ENCODE measurements at places on chromosomes 16 and 17.

DNA sequence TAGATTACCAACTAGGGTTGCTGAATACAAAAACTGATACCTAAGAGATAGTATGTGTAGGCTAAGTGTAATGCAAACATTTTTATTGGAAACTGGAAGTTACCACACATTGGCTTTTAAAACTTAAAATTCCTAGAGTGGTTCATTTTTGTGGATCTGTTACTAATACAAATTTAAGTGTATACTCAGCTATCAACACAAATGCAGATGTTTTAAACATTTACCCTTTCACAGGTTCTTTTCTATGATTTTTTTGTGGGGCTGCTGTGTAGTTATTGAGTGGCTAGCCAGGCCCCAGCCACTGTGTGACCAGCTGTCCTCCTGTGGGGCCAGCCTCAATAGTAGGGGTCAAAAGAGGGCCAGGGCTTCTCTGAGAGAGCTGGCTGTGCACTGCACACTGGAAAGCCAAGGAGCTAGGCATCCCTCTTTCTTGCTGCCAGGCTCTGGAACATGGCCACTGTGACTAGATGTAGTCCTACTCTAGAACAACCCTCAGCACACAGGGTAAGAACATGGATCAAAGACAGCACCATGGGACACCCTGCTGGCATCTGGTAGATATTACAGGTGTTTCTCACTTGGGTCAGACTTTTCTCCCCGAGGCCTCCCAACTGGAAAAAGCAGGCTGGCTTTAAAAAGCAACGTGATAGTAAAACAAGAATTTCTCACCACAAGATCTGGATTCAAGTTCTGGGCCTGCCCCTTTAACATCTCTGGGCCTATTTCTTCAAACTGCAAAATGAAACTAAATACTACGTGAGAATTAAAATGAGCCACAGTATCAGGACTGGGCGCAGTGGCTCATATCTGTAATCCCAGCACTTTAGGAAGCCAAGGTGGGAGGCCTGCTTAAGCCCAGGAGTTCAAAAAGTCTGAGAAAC lies 7.3 kb upstream of the VEZF1 start:
- DNase-seq = peak; percentile 64

DNA sequence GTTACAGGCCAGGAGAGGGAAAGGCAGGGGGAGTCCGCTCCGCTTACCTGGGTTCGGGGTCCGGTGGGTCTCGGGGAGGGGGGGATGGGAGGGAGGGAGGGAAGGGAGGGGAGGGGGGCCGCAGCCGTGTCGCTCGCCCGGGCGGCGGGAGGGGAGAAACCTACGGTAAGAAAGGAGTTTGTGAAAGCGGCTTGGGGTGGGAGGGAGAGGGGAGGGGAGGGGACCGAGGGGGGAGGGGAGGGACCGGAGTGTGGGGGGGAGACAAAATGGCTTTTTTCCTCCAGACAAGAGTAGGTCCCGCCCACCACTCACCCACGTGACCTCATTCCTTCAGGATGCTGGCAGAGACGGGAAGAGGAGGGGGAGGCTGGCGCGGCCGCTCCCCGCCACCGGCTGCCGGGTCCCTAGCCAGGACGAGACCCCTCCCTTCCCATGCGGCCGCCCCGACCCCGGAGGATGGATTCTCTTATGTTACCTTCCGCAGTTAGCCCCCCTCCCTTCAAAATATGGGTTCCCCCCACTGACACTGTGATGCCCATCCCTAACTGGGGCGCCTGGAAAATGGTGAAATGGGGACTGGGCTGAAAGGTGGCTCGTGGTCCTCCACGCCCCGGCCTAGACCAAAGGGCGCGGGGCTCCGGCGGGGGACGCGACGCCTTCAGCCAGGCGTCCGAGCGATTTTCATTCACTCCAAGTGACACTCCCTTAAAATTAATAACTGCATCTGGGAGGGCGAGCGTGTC lies at the start of gene PCGF2:
TSS of gene PCGF2 (minus strand) at position 188 of the 743 bp plus-strand sequence. CDS start 7,934 bp downstream, outside the sequence.
- DNase-seq = peak; percentile 77

DNA sequence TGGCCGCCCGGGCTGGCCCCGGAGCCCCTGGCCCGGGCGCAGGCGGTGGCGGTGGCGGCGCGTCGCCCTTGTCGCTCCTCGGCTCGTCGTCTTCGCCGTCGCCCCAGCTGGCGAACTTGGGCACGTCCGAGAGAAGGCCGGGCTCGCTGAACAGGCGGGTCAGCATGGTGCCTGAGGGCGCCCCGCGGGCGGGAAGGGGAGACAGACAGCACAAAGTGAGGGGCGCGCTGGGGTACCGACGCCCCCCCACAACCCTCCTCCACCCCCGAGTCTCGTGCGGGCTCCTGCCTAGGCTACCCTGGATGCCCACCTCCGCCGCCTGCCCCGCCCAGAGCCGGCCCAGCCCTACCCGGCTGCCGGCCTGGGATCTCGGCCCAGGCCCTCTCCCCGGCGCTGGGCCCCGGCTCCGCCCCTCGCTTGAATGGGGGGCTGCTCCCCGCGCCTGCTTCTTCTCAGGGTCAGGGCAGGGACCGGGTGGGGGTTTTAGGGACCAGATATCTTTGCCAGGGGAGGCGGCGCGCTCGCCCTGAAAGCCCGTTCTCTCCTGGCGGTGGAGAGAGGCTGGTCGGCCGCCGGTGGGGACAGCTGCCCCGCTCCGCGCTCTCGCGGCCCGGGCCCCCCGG lies 1.2 kb downstream of the NEUROD2 start:
- no peak for DNase-seq

DNA sequence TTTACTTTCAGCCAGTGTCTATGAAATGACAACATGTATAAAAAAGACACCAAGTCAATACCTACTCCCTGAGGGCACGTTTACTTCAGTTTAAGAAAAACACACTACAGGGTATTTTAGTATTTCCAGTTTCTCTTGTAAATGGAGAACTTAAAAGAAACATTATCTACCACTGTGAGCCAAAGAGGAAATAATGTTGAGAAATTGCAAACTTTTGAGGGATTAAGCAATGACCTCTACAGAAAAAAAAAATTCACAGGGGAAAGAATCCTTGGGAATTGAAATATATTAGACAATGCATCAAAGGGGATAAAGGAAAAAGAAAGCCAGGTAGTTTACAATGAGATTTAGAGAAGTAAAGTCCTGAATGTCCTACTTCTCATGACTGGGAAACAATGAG lies 126.0 kb downstream of the KCNJ2 start:
- DNase-seq = no peak

GRCh38 chr16:88940862-88941817 lies 35.9 kb downstream of the CBFA2T3 start:
- peak; percentile 34 for DNase-seq

- no peak for DNase-seq
These were observed 13.2 kb downstream of the LSM12 start for GRCh38 chr17:44053125-44053872.

DNA sequence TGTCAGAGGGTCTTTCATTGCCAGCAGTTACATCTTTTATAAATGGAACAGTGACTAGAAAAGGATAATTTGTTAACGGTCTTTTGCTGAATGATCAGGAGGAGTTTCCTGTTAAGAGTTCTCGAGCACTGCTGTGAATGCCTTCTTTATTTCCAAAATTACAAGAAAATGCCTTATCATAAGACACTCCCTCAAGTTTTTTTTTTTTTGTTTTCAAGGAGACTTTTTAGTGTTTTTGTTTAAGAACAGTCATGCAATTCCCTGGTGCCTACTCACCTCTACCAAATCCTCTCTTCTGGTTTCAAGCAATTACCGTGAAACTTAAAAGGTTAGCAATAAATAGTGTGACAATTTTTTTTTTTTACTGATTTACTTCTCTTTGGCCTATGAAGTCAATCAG lies 19.0 kb upstream of the VWA3A start:
- DNase-seq = no peak

DNA sequence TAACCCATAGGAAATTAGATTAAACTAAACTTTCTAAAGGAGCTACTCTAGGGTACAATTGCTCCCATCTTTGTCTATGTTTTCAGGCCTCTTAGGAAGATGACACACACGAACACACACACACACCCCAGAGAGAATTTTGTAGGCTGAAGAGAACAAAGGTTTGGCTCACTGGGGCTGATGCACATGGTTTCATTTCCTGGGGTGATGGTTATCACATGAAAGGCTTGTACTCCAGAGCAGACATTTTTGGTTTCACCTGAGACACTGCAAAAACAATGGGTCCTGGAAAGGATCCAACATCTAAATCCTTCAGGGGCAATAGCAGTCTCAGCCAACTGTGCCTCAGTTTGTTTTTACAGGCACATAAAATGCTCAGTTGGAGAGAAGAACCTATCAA lies 62.8 kb downstream of the GRB7 start:
- no peak for DNase-seq

All from PC-9 (cell line).